ENCODE measurements at places on chromosomes 3 and 15. TPM values are rescaled to one million over a fixed set of nuclear protein-coding genes. Genes with fewer than 3 reads are reported as not detected.

The CDHR4 gene
- total RNA-seq: not detected

The TMCO5A gene
- not detected for total RNA-seq

- peak; percentile 88 for DNase-seq
These were observed 153.7 kb upstream of the HES1 start for GRCh38 chr3:193982258-193982659.

GRCh38 chr15:99409097-99409473 is 156.7 kb upstream of the MEF2A start:
- DNase-seq: no peak

- DNase-seq: no peak
These were observed 477.2 kb downstream of the RBMS3 start for GRCh38 chr3:29758108-29758433.

DNA sequence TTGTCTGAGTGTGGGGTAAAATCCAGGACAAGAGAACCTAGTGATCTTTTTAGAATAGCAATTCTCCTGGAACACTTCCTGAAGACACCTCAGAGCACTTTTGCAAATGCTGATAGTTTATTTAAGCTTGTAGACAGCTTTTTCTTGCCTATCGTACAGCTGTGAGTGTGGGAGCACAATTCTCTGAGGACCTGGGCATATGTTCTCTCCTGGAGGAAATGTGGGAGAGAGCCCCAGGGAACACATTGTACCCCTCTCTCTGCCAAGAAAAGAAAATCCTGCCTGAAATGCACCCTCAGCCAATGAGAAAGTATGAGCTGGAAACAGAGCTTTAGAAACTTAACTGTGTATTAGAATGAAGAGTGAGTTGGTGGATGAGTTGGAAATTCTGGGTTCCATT is 308.3 kb upstream of the SEMA6D start:
- DNase-seq: no peak

- DNase-seq: no peak
These were observed 748 bp downstream of the MRPS25 start for GRCh38 chr3:15064299-15064834.

DNA sequence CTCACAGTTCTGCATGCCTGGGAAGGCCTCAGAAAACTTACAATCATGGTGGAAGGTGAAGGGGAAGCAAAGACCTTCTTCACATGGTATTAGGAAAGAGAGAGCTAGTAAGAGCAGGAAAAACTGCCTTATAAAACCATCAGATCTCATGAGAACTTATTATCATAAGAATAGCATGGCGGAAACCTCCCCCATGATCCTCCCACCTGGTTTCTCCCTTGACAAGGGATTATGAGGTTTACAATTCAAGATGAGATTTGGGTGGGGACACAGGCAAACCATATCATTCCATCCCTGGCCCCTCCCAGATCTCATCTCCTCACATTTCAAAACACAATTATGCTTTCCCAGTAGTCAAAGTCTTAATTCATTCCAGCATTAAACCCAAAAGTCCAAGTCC is 34.6 kb upstream of the TMEM45A start:
- DNase-seq: no peak

DNA sequence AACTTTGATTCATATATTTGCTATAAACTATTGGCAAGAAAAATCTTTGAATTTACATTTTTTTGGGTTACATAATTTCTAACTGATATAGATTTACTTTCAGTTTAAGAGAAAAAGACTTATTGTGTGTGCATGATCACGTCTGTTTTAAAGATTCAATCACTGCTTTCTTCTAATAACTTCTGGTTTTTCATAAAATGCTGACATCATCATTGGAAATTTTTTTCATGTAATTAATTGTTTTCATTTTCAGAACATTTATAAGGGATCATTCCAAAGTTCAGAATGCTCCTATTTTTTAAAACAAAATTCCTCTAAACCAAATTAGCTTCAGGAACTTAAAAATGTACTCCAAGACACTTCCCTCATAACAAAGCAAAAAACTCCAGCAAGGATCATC is 500.7 kb upstream of the GBE1 start:
- DNase-seq: no peak

Measured in suprapubic skin (tissue), 4 donors.